ENCODE measurements at places on chromosomes 4 and X.

GRCh38 chr4:1011022-1011665 is at the start of gene FGFRL1:
Gene FGFRL1 (plus strand): TSS chr4:1011626. CDS start chr4:1012486, 860 bp downstream.
- peak within 1 kb of the TSS; percentile 86 for H3K27ac ChIP-seq
- peak within 1 kb of the TSS; percentile 96 for H3K4me3 ChIP-seq
- DNase-seq = peak; percentile 90

DNA sequence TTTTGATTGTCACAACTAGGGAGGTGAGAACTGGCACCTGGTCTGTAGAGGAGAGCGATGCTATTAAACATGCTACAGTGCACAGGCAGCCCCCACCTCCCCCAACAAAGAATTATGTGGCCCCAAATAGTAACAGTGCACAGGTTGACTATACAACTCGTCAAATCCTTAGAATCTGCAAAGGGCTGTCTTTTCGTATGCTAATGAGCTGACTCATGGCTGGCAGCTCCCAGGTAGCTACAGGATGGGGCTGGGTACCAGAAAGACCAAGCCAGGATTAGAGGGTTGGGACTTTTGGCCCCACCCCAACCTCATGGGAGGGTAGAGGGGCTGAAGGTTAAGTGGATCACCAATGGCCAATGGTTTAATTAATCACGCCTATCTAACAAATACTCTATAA is 104.7 kb upstream of the SORBS2 start:
- peaks cover 13% of the 10 kb centered on the region for H3K27me3 ChIP-seq
- H3K4me1 ChIP-seq = no peaks in the 10 kb centered on the region

GRCh38 chr4:46329118-46329976 is 60.6 kb downstream of the GABRA2 start:
- H3K4me3 ChIP-seq = no peak overlapping the region
- H3K4me1 ChIP-seq = no peaks in the 10 kb centered on the region
- no peaks in the 10 kb centered on the region for H3K36me3 ChIP-seq
- no peak for DNase-seq
- H3K27me3 ChIP-seq = no peaks in the 10 kb centered on the region

GRCh38 chrX:1673337-1673736 is 58.5 kb downstream of the ASMT start:
- peaks cover 4% of the 10 kb centered on the region for H3K4me1 ChIP-seq
- no peaks in the 10 kb centered on the region for H3K36me3 ChIP-seq
- peak; percentile 38 for DNase-seq

DNA sequence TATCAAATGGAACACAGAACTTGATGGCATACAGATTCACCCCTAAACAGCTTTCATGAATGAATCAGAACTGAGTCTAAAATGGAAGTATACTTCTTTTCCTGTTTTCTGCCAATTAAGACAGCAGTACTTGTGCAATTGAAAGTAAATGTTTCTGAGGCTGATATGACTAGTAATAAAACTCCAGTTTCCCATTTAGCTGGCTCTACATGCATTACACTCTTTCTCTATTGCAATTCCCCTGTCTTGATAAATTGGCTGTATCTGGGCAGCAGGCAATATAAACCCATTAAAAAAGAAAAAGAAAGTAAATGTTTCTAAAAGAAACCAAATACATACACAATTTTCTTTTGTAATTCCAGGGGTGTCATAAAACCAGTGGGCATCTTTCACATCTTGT is 4.6 kb downstream of the NOA1 start:
- H3K4me3 ChIP-seq = no peak overlapping the region
- no peak overlapping the region for H3K27ac ChIP-seq
- H3K27me3 ChIP-seq = no peaks in the 10 kb centered on the region

- no peak overlapping the region for H3K27ac ChIP-seq
- H3K4me3 ChIP-seq = no peak overlapping the region
Measured at GRCh38 chr4:183961795-183962194, 56.7 kb downstream of the STOX2 start.

GRCh38 chrX:124194199-124194598 is 138.3 kb upstream of the TEX13D start:
- H3K27ac ChIP-seq = no peak overlapping the region
- no peaks in the 10 kb centered on the region for H3K4me1 ChIP-seq
- H3K4me3 ChIP-seq = no peak overlapping the region
- H3K36me3 ChIP-seq = no peaks in the 10 kb centered on the region
- DNase-seq = no peak

DNA sequence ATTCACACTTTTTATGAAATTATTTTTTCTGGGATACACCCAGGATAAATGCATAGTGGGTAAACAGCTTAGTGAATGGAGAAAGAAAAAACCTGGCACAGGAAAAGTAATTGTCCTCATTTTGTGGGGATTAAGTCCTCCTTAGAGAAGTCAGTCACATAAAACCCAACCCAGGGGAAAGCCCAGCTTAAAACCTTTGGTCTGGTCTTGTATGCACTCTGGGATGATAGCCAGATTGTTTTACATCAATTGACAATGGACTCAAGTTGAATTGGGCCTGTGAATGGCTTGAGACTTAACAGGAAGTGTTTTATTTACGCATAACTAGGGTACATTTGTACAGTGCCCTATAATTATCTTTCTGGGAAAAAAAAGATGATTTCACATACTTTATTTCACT is 561.3 kb upstream of the GRIA3 start:
- H3K27me3 ChIP-seq = no peaks in the 10 kb centered on the region
- DNase-seq = no peak
- H3K27ac ChIP-seq = no peak overlapping the region
- no peaks in the 10 kb centered on the region for H3K4me1 ChIP-seq
- H3K4me3 ChIP-seq = no peak overlapping the region
- no peaks in the 10 kb centered on the region for H3K36me3 ChIP-seq

GRCh38 chr4:113700602-113701150 is 60.9 kb downstream of the CAMK2D start:
- H3K27ac ChIP-seq = no peak overlapping the region
- no peak overlapping the region for H3K4me3 ChIP-seq
- H3K4me1 ChIP-seq = peaks cover 8% of the 10 kb centered on the region
- no peaks in the 10 kb centered on the region for H3K36me3 ChIP-seq
- no peak for DNase-seq

DNA sequence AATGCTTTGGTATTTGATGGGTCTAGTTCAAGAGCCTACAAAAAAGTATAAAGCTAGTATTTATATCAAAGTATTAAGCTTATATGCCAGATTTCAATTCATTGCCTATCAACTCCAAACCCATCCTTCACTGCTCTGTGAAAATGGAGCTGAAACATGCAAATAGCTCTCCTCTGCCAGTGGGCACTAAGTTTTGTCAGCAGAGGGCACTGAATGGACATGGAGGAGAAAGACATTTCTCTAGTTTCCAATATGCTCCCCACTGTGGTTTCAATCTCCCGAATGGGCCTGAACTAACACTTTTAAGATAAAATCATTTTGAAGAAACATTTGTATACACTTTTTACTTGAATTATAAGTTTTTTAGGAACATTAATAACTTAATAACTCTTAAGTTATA is 12.4 kb downstream of the PPID start:
- H3K27me3 ChIP-seq = no peaks in the 10 kb centered on the region
- DNase-seq = no peak
- H3K4me1 ChIP-seq = peaks cover 4% of the 10 kb centered on the region
- H3K36me3 ChIP-seq = peaks cover 7% of the 10 kb centered on the region
- H3K4me3 ChIP-seq = no peak overlapping the region

DNA sequence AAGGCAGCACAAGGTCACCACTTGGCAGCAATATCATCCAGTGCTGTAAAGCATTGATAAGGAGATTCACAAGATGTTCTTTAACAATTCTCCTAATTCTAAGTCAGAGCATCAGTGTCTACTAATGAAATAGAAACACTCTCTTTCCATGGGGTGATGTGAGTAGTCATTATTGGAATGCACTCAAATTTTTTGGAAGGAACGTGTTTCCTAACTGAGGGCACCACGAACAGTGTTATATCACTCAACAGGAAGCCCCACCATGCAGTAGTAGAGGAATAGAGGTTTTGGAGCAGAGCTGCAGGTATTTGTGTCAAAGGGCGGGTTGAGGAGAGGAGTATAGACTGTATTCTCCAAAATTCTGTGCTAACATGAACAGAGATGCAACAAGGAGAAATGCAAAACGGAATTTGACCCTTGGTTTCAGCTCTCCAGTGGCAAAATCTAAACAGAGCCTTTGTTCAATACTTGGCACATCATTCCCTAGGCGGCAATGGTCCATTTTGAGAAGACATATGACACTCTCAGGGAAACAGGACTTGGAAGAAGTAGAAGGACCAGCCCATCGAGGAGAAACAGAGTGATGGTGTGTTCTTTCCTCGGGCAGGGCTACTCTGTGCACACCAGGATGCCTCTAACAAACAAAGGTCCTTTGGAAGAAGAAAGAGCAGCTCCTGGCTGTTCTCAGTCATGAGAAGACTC is 98.9 kb downstream of the CPEB2 start:
- H3K4me3 ChIP-seq = no peak overlapping the region
- peaks cover 12% of the 10 kb centered on the region for H3K27me3 ChIP-seq
- H3K27ac ChIP-seq = no peak overlapping the region
- no peak for DNase-seq

GRCh38 chrX:134520860-134521390 is 61.0 kb downstream of the HPRT1 start:
- no peak overlapping the region for H3K4me3 ChIP-seq
- H3K27me3 ChIP-seq = no peaks in the 10 kb centered on the region
- peaks cover 4% of the 10 kb centered on the region for H3K4me1 ChIP-seq
- no peak overlapping the region for H3K27ac ChIP-seq
- no peaks in the 10 kb centered on the region for H3K36me3 ChIP-seq

DNA sequence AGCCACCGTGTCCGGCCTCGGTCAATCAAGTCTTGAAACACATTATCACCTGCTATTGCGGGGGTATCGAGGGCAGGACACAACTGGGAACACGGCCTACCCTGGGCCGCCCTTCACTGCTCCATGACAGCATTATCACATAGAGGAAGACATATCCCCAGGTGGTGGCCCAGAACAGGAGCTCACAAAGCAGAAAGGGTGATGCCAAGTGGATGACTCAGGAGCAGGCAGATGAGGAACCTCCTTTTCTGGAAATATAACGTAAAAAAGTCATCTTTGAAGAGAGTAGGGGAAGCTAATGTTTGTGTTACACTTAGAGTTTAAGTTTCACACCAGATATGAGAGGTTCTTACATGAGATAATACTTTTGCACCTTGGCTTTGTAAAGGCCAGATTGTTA is 5.3 kb upstream of the SUPT20HL1 start:
- H3K27ac ChIP-seq = no peak overlapping the region
- no peak overlapping the region for H3K4me3 ChIP-seq
- no peak for DNase-seq

DNA sequence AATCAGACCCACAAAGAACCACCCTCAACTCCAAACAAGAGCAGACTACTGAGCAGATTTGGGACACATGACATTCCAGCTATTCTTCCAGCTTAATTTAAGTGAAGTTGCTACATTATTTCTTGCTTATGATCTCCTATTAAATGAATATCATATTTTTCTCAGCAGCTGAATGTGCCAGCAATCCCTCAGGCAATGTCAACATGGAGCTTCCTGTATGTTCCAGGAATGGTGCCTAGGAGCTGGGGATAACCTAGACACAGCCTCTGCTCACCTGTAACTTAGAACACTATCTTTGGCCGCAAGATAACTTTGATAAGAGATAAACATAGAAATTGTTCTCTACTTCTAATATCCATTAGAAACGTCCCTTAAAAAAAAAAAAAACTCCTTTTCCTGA is 274.4 kb upstream of the RASGEF1B start:
- no peak for DNase-seq
- H3K36me3 ChIP-seq = no peaks in the 10 kb centered on the region
- no peak overlapping the region for H3K27ac ChIP-seq
- H3K4me3 ChIP-seq = no peak overlapping the region

DNA sequence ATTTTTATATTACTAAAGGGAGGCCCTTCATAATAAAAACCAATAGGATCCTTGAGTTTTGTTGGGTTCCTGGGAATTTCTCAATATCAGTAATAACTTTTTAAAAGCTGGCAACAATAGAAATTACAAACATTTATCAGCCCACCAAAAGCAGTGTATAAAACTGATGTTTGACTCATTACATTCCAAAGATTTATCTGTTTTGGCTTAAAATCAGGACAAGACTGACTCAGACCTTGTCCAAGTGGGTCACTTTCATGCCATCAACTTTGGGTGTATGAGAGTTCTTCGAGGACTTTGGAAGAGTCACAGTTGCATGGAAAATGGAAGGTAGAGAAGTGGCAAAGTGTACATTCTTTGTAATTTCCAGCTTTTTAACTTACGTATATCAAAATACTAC is 102.8 kb downstream of the FRMPD4 start:
- H3K27me3 ChIP-seq = no peaks in the 10 kb centered on the region
- DNase-seq = no peak
- H3K4me3 ChIP-seq = no peak overlapping the region
- H3K36me3 ChIP-seq = no peaks in the 10 kb centered on the region

DNA sequence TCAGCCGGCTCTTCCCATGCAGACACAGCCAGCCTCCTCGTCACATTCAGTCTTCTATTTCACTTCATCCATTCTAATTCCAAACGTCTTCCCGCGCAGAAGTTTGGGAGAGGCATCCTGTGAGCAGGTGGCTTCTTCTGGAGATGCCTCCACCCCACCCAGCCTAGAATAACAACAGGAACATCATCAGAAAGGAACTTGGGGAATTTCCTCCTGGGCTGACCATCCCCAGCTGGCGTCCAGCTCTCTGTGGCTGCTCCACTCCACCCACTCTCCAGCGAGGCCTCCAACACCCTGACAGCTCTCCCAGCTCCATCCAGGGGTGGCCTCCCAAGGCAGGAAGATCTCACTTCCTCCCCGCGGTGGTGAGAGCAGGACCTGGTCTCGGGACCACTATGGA is 5.5 kb upstream of the C4orf50 start:
- H3K36me3 ChIP-seq = no peaks in the 10 kb centered on the region
- H3K4me3 ChIP-seq = no peak overlapping the region
- no peak overlapping the region for H3K27ac ChIP-seq
- no peaks in the 10 kb centered on the region for H3K4me1 ChIP-seq
- no peak for DNase-seq

DNA sequence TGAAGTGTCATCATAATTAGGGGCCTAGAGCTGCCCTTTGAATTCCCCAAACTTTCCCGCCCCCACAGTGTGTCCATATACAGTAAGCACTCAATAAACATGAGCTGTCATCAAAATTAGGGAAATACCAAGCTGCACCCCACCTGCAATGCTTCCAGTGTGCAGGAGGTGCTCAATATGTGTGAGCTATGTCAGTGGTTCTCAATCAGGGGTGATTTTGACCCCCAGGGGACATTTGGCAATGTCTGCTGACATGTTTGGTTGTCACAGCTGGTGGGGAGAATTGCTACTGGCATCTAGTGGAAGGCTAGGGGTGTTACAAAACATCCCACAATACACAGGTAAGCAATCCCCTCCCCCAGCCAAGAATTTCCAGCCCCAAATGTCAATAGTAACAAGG is 748 bp downstream of the CFP start:
- peaks cover 20% of the 10 kb centered on the region for H3K4me1 ChIP-seq
- H3K27me3 ChIP-seq = no peaks in the 10 kb centered on the region
- DNase-seq = no peak
- H3K36me3 ChIP-seq = no peaks in the 10 kb centered on the region

DNA sequence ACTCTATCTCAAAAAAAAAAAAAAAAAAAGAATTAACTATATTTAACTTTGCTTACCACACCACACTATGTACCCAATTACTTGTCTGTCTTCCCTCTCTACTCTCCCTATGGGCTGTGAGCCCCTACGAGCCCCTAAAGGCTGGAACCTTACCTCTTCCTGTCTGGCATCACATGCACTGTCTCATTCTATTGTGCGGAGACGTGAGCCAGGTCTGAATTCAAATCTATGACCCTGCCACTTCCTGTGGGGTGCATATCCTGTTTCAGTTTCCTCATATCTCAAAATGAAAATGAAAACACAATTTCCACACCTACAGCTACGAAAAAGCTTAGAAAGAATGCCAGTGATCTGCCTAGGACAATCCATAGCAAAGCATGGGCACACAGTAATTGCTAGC is 42.9 kb upstream of the HS3ST1 start:
- H3K27ac ChIP-seq = peak overlapping the region; percentile 89
- peaks cover 28% of the 10 kb centered on the region for H3K4me1 ChIP-seq
- no peak for DNase-seq

All from T-helper 17 cell (primary cell).